ENCODE measurements at places on chromosomes 1 and 21. TPM values are rescaled to one million over a fixed set of nuclear protein-coding genes. Genes with fewer than 3 reads are reported as not detected.

Gene SPATC1L
- 7.4 TPM for total RNA-seq

Gene TNNI3K
- 92.9 TPM for total RNA-seq

Gene PRAMEF13
- total RNA-seq, result not detected

Gene A3GALT2
- total RNA-seq, result not detected

Gene RAVER2
- 18.0 TPM for total RNA-seq

Gene OR2T35
- total RNA-seq, result not detected

Gene PRELP
- 3.6 TPM for total RNA-seq

Gene NFASC
- 8.5 TPM for total RNA-seq

Gene TP73
- total RNA-seq, result 0.15 TPM

Gene TLCD4
- total RNA-seq, result 75.0 TPM

Gene IL10
- total RNA-seq, result 0.82 TPM

Gene GBP5
- total RNA-seq, result 12.6 TPM

Gene CA6
- not detected for total RNA-seq

Gene OR2L5
- not detected for total RNA-seq

Gene APOBEC4
- not detected for total RNA-seq

Gene RNF115
- 68.2 TPM for total RNA-seq

Gene OR10J1
- total RNA-seq, result not detected

Gene TUT4
- 26.6 TPM for total RNA-seq

Gene CD1E
- 0.59 TPM for total RNA-seq

Gene GRIK3
- total RNA-seq, result 0.19 TPM

Gene ADAMTS1
- 60.7 TPM for total RNA-seq

Gene CORT
- not detected for total RNA-seq

Gene S100A7
- total RNA-seq, result not detected

Gene AHCTF1
- 39.7 TPM for total RNA-seq

Data from heart left ventricle (tissue), 16 donors.